ENCODE measurements at places on chromosomes 5 and 9. TPM values are rescaled to one million over a fixed set of nuclear protein-coding genes. Genes with fewer than 3 reads are reported as not detected.
A peak's percentile ranks its signal among the peaks of the same experiment; 100 is the strongest.

DNA sequence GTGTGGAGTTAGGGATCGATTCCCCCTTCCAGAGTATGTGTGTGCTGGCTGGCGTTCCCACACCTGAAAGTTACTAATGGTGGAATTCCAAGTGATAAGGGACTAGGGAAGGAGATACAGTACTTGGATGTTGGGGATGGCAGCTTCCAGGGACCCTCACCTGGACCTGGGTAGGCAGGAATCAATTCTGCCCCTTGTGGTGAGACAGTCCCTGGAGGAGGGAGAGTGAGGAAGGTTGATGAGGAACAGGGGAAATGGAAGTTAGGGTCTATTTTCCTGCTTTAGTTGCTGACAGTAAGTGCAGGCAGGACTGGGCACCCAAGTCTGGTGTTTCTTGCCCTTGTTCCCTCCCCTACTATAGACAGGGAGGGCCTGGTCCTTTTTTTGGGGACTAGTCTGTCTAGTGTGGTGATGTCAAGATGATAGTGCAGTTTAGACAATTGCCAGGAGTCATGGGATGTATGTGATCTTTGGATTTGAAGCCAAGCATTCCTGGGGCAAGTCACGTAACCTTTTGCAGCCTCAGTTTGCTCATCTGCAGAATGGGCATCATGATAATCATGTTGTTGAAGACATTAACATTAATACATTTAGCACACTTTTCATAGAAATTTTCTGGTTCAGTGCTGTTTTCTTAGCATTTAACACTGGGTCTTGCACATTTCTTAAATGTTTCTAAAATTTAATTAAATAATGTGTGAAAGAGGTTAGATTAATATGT lies 51.7 kb downstream of the DAB2IP start:
- H3K36me3 ChIP-seq: no peaks in the 10 kb centered on the region
- no peak for DNase-seq
- H3K4me1 ChIP-seq: peaks cover 15% of the 10 kb centered on the region
- H3K4me3 ChIP-seq: no peak overlapping the region

The ETF1 gene
- 78.0 TPM for polyA plus RNA-seq

The POC5 gene
- 18.0 TPM for polyA plus RNA-seq

DNA sequence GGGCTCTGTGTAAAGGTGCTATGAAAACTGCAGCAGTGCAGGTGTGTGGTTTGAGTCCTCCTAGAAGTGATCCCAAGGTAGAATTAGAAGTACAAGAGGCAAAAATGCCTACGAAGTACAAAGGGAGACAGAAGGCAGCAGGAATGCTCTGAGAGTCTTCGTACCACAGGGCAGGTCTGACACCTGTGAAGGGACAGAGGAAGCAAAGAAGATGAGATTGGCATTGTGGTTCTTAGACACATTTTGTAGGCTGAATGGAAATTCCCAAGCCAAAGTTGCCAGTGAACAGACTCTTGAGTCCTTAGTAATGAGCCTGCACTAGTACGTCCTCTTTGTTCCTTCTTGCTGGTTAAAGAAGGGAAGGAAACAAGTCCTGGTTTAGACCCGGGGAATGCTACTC lies 1.7 kb upstream of the LRRTM2 start:
- no peaks in the 10 kb centered on the region for H3K27me3 ChIP-seq
- no peaks in the 10 kb centered on the region for H3K36me3 ChIP-seq
- no peak overlapping the region for H3K27ac ChIP-seq
- no peak overlapping the region for H3K4me3 ChIP-seq
- peaks cover 32% of the 10 kb centered on the region for H3K4me1 ChIP-seq

The ANKRD34B gene
- polyA plus RNA-seq: not detected

The ZNF366 gene
- polyA plus RNA-seq: 4.2 TPM

- no peaks in the 10 kb centered on the region for H3K27me3 ChIP-seq
- no peak overlapping the region for H3K27ac ChIP-seq
- H3K4me1 ChIP-seq: no peaks in the 10 kb centered on the region
- H3K4me3 ChIP-seq: no peak overlapping the region
- no peaks in the 10 kb centered on the region for H3K36me3 ChIP-seq
Observed at GRCh38 chr9:79053598-79053997, 518.2 kb upstream of the TLE4 start.

The TRIM7 gene
- 0.43 TPM for polyA plus RNA-seq

The ZNF354C gene
- polyA plus RNA-seq: 16.0 TPM

The TRIM36 gene
- polyA plus RNA-seq: 1.2 TPM

The PCDHGC3 gene
- 141 TPM for polyA plus RNA-seq

DNA sequence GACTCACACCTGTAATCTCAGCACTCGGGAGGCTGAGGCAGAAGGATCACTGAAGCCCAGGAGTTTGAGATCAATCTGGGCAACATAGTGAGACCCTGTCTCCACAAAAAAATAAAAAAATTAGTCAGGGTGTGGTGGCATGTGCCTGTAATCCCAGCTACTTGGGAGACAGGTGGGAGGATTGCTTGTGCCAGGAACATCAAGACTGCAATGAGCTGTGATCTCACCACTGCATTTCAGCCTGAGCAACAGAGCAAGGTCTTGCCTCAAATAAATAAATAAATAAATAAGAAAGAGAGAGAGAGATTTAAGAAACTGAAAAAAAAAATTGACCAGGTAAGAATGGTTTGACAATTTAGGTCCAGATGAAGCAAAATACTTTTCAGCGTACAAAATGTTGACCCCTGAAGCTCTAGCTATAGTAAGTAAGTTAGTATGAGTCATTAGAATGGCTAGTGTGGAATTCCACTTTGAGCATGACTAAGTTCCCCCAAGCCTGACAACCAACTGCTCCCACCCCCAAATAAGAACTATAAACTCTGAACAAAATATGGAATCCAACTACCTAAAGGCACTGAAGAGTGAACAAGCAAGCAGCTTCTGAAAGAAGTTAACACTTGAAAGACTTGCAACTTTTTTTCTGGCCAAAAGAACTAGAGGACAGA lies 217.8 kb upstream of the TLE4 start:
- no peak overlapping the region for H3K27ac ChIP-seq
- H3K4me3 ChIP-seq: no peak overlapping the region
- H3K4me1 ChIP-seq: peaks cover 9% of the 10 kb centered on the region
- H3K27me3 ChIP-seq: no peaks in the 10 kb centered on the region
- no peak for DNase-seq
- no peaks in the 10 kb centered on the region for H3K36me3 ChIP-seq

DNA sequence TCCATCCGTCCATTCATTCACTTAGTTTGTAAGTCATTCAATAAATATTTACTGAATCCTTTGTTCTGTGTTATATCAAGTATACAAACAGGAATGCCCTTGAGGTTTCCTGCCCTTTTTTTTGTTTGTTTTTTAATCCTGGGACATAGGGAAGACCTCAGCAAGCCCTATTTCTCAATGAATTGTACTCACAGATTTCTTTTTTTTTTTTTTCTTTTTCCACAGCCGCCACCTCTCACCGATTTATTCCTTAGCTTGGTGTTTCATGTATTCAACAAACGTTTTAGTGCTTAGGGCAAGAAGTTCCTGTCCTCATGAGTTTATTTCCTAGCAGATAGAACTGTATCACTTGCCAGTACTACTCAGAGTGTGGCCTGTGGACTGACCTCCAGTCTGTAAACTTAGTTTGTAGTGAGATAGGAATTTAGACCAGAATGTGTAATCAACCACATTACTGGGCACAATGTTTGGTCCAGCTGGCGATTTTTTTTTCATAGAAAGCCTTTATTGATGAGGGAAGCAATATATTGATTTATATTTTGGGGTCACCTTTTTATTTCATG lies 35.4 kb upstream of the C5orf47 start:
- no peak for DNase-seq
- no peaks in the 10 kb centered on the region for H3K27me3 ChIP-seq
- peak overlapping the region; percentile 7 for H3K27ac ChIP-seq
- H3K4me3 ChIP-seq: no peak overlapping the region

The FAXDC2 gene
- 54.9 TPM for polyA plus RNA-seq

- DNase-seq: no peak
- no peaks in the 10 kb centered on the region for H3K36me3 ChIP-seq
- no peak overlapping the region for H3K27ac ChIP-seq
- H3K4me3 ChIP-seq: no peak overlapping the region
Observed at GRCh38 chr5:53890490-53890889, 330.1 kb downstream of the NDUFS4 start.

- H3K27ac ChIP-seq: no peak overlapping the region
- H3K27me3 ChIP-seq: no peaks in the 10 kb centered on the region
- H3K4me3 ChIP-seq: no peak overlapping the region
- no peak for DNase-seq
Observed at GRCh38 chr5:56389261-56389660, 156.1 kb upstream of the ANKRD55 start.

DNA sequence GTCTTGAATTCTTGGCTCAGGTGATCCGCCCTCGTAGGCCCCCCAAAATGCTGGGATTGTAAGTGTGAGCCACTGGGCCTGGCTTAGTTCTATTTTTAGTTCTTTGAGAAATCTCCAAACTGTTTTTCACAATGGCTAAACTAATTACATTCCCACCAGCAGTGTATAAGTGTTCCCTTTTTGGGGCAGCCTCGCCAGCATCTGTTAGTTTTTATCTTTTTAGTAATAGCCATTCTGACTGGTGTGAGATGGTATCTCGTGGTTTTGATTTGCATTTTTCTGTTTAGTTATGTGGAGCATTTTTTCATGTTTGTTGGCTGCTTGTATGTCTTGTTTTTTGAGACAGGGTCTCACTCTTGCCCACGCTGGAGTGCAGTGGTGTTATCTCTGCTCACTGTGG lies 28.2 kb downstream of the CNOT6 start:
- peaks cover 51% of the 10 kb centered on the region for H3K4me1 ChIP-seq
- no peaks in the 10 kb centered on the region for H3K27me3 ChIP-seq
- no peaks in the 10 kb centered on the region for H3K36me3 ChIP-seq
- H3K27ac ChIP-seq: no peak overlapping the region
- no peak for DNase-seq
